ENCODE measurements at places on chromosomes 4 and X. TPM values are rescaled to one million over a fixed set of nuclear protein-coding genes. Genes with fewer than 3 reads are reported as not detected.

DNA sequence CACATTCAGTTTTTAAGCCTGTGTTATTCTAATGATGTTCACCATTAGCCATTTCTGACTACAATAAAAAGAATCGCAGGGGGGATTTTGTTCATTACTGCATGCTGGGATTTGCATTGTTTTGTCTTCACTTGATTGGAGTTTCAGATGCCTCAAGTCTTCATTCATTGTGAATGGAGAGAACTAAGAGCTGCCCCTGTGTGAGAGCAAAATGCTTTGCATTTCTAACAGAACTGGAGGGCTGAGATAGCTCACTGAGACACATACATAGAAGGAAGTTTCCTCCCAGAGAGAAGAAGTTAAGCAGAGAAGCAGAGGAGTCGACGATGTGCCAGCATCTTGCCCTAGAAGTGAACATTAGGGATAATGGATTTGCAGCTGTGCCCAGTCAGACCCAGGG is 113.5 kb upstream of the GATB start:
- DNase-seq: peak; percentile 50

GRCh38 chr4:92305148-92305877 is 1.5 kb downstream of the GRID2 start:
- DNase-seq: peak; percentile 95

GRCh38 chr4:128068918-128069317 is 7.8 kb downstream of the LARP1B start:
- peak; percentile 78 for DNase-seq

- no peak for DNase-seq
Measured at GRCh38 chr4:120714417-120715010, 208.0 kb downstream of the PRDM5 start.

Gene KCNE5
- 6.2 TPM for total RNA-seq

- no peak for DNase-seq
Measured at GRCh38 chr4:1928356-1929239, 57.4 kb downstream of the NSD2 start.

DNA sequence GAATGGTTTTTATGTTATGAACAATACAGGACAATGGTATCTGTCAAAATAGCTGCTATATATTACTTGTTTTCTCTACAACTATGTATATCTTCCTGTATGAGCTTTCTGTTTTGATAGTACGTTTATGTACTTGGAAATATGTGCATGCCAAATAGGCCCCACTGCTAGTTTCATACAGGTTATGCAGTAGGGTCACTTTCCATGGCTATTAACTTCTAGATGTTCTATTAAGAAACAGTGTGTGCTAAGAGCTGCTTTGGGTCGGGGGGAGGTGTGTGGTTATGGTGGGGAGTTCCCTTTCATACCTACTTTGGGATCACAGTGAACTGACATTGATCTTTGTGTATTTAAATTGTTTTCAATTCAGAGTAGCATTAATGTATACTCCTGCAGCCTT is 30.9 kb downstream of the RBPJ start:
- no peak for DNase-seq

DNA sequence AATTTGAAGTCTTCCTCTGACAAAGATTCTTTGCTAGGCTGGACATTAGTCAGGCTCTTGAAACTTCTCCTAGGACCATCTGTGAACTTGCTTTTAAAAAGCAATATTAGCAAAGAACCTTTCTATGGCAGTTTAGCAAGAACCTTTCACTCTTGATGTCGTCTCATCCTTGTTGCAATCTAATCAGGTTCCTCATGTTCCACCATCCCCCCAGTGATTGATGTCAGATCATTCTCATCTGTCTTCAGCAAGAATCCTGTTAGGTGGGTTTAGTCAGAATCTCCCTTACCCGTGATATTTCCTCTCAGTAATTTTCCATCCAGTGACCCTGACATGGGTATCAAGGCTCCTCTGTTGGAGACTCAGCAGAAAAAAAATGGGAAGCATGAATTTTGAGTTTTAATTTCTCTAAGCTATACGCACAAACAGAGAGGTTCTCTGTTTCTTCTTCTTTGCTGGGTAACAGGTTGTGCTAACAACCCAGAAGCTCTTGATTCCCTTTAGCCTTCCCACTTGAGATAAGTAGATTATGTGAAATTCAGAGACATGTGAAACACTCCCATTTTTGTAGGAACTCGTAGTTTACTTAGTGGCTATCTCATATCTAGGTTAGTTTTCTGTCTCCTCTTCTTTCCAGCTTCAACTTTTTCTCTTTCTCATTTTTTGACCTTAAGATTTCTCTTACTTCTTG is 507.4 kb downstream of the C4orf33 start:
- no peak for DNase-seq

Gene RTL5
- total RNA-seq: 0.94 TPM

DNA sequence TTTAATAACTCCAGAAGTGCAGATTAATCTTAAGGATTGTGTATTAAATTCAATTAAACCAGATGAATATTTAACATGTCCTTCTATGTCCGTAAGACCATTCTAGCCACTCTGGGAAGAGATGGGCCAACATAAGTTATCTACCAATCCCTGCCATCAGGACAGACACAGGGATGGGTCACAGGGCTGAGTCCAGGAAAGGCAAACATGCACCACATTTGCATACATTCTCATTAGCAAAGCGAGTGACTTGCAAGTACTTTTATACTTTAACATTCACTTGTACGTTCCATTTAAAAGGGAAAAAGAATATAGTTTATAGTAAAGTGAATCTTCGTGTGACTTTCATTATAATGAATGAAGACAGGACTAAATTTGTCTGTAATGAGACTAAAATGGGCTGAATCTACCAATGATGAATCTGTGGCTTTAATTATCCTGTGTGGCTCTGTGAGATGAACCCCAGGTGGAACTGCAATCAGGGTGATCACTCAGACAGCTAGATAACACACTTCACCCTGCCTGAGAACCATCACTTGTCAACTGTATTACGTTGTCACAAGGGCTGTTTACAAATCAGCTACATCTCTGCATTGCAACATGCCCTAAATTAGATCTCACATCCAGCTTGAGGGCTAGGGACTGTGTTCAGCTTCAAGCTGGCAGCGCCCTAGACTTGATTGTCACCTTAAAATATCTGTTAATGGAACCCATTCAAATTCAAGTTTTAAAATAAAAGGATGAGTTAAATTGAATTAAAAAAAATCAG is 77.2 kb downstream of the SH3KBP1 start:
- DNase-seq: no peak

Gene HTRA3
- 3.6 TPM for total RNA-seq

- DNase-seq: no peak
Measured at GRCh38 chr4:72449705-72450104, 119.3 kb downstream of the ADAMTS3 start.

- DNase-seq: no peak
Measured at GRCh38 chrX:20032201-20032600, 41.3 kb upstream of the BCLAF3 start.

Gene PNCK
- 5.4 TPM for total RNA-seq

Gene EVC
- total RNA-seq: 12.8 TPM

DNA sequence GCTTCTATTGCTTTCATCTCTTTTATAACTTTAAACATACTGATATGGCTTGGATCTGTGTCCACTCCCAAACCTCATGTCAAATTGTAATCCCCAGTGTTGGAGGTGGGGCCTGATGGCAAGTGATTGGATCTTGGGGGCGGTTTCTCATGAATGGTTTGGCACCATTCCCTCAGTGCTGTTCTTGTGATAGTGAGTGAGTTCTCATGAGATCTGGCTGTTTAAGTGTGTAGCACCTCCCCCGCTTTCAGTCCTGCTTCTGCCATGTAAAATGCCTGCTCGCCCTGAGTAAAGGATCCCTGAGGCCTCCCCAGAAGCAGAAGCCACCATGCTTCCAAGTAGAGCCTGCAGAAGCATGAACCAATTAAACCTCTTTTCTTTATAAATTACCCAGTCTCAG is 17.7 kb downstream of the MND1 start:
- no peak for DNase-seq

DNA sequence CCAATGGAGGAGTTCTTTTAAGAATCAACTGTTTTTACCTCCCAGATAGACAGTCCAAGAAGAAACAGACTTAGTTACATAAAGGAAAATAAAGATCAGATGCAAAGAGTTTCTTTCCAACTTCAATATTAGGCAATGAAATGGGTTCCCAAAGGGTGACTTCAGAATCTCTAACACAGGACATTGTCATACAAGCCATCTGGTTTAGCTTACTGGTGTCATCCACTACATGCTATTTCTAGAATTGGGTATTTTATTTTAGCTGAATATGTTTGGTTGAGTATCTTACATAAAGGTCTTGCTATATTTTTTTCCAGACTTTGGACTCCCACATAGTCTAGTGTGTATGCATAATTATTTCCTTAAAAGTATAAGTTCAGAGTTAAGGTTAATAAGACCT is 162.1 kb upstream of the SLC7A11 start:
- DNase-seq: no peak

Gene GASK1B
- total RNA-seq: not detected

Gene POF1B
- 0.10 TPM for total RNA-seq

Gene LPAR4
- 14.9 TPM for total RNA-seq

GRCh38 chrX:24890677-24891076 is 125.1 kb downstream of the ARX start:
- DNase-seq: no peak

Gene SSX1
- total RNA-seq: not detected

DNA sequence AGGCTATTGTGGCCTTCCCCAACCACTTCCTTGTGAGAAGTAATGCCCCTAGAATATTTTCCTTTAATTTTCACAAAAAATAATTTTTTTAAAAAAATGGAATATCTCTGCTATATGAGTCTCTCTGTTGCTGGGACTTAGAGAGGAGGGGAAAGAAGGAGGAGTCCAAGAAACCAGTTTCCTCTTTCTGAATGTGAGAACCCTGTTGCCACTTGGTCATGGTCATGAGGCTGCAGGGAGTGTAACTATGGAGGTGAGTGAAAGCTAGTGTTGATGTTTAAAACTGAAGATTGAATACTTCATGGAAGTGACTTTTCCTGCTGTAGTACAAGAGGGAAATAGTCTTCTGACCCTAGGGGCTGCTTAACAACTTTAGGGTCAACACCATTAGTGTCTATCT is 20.4 kb downstream of the KIAA1210 start:
- DNase-seq: no peak

Gene ADH5
- total RNA-seq: 227 TPM

DNA sequence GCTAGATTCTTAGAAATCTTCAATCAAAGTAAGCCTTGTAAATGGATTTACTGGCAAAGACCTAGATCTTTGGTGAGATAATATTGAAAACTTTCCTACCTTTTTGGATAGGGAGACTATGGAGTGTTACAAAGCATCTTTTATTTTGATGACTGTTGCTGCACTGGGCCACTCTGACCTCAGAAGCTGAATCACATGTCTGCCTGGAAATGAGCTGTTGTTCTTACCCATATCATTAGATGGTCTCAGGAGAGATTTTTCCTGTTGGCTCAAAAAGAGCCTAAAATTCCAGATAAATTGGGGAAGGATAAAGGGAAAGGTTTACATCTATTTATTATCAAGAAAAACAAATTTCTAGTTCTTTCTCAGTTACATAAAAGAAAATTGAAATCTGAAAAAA is 127.5 kb upstream of the BMP3 start:
- no peak for DNase-seq

GRCh38 chrX:68697465-68698125 is 50.1 kb downstream of the STARD8 start:
- no peak for DNase-seq

Gene GPR119
- total RNA-seq: not detected

DNA sequence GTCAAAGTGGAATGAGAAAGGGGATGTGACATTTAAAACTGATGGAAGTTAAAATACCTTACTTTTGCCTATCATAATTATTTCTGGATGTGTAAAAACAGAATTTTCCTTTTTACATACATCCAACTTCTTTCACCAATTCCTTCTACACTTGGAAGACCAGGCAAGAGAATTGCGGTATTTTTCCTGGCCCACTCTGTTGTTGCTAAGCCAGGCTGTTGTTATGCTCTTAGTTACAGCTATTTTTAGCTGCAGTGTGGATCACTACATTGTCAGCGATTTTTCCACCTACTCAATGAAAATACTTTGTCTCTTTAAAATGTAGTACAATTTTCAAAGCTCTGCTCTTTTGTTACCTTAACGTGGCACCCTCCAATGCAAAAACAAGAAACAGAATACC is 43.4 kb downstream of the NKX6-1 start:
- DNase-seq: peak; percentile 28
